ENCODE measurements at places on chromosomes 12 and 14.
A peak's percentile ranks its signal among the peaks of the same experiment; 100 is the strongest.

DNA sequence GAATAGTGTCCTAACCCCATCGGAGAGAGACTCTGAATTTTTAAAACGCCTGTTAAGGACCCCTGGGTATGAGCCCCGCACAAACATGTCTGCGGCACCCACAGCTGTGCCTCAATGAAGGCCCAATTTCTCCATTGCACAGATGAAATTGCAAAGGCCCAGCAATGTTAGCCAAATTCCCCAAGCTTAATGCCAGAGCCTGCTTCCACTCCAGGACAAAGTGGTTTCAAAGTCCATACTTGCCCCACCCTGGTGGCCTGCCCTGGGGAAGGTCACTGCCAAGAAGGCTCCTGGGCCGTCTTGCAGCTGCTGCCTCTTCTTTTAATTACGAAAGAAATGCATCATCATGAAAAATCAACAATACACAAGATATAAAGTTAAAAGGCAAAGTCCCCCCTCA is 1179.7 kb downstream of the VRK1 start:
- no peak for DNase-seq

DNA sequence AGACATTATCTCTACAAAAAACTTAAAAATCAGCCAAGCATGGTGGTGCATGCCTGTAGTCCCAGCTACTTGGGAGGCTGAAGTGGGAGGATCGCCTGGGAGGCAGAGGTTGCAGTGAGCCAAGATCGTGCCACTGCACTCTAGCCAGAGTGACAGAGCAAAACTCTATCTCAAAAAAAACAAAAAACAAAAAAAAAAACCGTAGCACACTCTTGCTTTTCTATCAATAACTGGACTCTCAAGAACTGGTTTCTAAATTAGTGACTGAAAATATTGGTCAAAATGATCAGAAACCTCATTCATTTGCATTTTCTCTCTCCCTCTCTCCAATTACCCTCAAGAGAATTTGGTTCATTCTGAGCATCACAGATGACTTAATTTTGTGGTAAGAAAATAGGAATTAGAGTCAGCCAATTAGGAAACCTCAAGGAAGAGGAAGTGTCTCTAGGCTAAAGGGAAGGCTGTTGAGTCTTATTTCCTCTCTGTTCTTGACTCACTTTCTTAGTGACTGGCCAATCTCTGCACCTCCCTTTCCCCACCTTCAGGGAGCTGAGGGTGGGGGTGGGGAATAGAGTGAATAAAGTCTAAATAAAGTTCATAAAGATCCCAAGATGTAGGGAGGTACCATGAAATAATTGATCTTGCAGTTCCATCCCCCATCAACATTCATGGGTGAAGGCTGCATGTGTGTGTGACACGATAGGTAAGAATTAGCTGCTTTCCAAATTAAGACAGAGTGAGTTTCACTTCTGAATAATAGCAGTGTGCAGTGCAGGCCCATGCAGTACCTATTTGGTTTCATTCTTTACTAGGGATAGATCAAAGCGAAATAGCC is 6.8 kb upstream of the PSMA6 start:
- DNase-seq = peak; percentile 96

DNA sequence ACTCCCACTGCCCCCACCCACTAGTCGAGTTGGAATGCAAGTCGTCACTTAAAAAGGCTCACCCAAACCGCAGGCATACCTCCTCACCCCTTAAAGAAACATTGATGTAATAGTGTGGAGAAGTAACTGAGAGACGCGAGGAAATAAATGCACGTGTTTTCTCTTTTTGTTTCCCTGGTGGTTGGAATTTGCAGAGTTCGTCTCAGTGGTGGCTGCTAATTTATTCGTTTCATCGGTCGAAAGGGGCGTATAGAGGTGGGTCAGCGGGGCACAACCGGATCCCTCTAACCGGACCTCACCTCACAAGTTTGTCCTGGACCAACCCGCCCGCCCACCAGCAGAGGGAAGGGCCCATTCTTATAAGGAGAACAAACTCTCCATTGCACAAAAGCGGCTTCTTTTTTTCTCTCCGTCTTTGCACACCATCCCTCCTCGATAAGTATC is 5.0 kb upstream of the NPAS3 start:
- DNase-seq = no peak

DNA sequence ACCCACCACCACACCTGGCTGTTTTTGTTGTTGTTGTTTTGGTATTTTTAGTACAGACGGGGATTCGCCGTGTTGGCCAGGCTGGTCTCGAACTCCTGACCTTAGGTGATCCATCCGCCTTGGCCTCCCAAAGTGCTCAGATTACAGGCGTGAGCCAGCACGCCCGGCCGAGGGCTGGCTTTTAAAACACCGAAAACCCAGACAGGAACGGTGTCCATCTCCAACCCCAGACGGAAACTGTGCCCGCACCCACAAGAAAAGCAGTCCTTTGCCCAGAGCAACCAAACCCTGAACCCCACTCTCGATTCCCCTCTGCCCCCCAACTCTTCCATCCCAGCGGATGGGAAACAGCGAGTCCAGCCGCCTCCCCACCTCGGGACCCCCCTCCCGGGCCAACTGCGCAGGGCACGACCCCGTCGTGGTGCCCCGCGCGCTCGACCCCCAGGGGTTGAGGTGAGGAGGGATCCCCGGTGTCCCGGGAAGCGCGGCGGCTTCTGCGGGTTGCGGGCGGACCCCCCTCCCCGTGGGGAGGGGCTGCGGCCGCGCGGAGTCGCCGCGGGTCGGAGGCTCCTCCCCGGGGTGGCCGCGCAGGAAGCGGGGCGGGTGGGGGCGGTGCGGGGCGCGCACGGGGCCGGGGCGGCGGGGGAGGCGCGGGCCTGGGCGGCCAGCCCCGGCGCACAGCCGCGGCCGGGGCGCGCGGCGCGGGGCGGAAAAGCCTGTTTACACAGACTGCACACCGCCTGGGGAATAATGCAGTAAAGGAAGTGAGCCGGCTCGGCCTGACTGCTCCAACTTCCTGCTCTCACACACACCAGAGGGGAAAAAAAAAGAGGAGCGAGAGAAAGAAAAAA is at the start of gene ELK3:
ELK3 (plus strand) TSS at position 651 of the 851 bp plus-strand sequence.
- DNase-seq = peak; percentile 35

DNA sequence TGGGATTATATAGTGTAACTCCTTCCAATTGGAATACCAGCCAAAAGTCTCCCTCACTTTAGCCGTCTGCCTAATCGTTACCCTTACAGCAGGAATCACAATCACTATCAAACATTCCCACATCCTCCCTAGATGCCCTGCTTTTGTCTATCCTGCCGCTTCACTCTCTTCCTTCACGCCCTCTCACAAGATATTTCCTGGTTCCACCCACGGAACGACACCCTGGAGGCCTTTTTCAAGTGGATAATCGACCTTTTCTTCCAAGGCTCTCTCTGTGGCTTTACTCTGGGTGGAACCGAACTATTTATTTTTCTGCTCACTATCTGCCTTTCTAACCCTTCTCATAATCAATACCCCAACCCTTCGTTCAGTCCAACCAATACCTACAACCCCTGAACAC is 58.9 kb downstream of the MOK start:
- no peak for DNase-seq

GRCh38 chr12:52691076-52691840 is 11.1 kb upstream of the KRT1 start:
- DNase-seq = no peak

GRCh38 chr12:4383304-4383865 is 3.9 kb upstream of the FGF23 start:
- peak; percentile 21 for DNase-seq

- DNase-seq = no peak
Measured at GRCh38 chr12:131897875-131898274, 3.5 kb downstream of the ULK1 start.

DNA sequence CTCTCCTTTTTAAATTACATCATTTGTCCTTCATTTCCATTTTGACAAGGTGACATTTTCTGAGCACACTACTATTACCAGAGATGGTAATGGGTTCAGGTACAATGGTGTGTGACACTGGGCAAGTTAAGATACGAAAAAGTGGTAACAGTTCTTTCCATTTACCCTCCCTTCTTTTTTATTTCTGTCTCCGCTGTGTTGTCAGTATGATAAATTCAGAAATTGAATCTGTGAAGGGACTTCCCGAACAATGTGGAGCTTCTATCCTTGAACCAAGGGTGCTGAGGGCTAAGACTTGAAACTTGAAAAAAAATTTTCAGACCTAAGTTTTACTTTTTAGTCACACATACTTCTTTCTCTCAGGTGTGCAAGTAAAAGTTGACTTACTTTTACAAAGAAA is 103.7 kb downstream of the ERC1 start:
- no peak for DNase-seq

DNA sequence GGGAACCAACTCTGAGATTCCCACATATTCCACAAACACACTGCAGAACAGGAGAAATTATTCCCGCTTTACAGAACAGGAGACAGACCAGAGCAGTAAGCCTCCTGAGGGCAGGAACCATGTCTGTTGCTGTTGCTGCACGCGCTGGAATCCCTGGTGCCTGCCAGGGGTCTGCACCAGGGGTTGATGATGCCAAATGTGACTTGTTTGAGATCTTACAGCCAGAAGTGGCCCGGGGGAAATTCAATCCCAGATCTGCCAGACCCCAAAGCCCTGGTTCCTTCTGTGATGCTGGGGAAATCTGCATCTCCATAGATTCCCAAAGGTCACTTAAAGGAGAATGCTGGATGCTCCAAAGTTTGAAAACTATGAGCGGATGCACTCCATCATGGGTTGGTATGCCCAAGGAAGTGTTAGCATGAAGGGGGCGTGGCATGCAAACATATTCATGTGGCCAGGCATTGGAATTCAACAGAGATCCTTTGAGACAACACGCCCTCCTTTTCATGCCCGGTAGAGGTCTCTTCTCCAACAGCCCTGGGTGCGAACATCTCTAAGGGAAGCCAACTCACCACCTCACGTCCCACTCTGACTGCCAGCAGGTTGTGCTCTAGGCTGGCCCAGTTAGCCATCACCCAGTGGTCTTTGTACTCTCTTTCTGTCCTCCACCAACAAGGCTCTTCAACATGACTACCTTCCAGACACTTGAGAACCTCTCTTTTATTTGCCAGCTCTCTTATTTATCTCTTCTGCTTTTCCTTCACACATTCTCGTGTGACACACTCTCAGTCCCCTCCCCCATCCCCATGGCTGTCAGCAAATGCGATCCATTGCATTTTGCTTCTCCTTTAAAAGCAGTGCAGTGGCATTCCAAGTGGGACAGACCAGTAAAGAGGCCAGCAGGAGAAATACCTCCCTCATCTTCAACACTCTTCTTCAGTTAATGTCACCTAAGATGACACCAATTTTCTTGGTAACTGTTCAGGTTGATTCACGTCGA is 131.3 kb downstream of the ZFP36L1 start:
- no peak for DNase-seq

- DNase-seq = no peak
Measured at GRCh38 chr12:132211816-132212215, 67.6 kb downstream of the NOC4L start.

Data from AML-193 (cell line).